ENCODE measurements at places on chromosomes 2 and 18.

DNA sequence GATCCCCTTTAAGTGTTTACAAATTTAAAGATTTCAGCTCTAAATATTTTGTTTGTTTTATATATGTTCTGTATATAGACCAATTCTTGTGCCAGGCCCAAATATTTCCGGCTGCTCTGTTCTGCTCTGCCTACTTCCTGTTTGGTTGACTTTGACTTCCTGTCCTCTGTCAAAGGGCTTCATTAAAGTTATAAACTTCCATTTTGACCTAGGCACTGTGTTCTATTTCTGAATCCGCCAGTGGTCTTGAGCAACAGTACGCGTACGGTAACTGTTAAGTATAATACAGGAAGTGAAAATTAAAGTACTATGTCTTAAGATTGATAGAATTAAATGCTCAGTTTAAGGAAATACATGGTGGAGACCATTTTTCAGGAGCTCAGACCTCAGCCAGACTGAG is 13.5 kb upstream of the REL start:
- no peak for DNase-seq

- DNase-seq = no peak
Observed at GRCh38 chr2:105541189-105542050, 142.6 kb upstream of the FHL2 start.

GRCh38 chr18:6605115-6605869 is 124.2 kb upstream of the ARHGAP28 start:
- DNase-seq = no peak

- DNase-seq = no peak
Observed at GRCh38 chr18:32661486-32662299, 111.1 kb downstream of the KLHL14 start.

DNA sequence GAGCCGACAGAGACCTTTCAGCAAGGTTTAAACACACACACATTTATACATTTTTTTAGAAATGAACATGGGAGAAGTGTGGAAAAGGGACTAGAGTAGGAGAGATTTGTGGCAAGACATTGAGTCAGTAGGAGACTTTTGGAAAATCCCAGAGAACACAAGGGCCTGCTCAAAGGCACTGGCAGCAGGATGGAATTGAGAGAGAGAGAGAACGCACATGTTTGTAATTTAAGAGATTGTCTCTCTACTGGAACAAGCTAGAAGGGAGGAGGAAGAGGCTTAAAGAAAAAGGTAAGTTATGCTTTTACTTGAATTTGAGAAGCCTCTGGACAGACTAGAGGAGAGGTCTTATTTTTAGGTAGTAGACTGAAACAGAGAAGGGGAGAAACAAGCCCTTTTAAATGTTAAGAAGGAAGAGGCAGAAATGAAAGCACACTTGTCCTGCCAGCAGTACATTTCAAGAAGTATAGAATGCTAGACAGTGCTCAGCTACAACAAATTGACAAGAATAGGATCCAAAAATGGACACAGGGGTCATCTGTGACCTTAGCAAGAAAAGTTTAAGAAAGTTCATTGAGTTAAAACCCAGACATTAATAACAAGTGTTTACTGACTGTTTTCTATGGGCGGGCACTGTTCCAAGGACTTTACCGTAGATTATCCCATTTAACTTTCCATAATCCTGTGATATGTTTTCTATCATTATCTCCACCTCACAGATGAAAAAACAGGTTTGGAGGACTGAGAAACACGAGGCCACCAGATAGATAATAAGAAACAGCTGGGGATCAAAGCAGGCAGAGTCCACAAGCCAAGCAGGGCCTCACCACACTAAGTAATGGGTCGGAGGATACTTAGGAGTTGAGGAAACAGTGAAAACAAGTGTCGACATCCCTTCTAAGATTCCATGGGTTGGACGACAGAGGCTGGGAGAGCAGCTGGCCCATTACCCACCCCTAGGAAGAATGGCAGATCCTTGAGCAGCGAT is 306.5 kb upstream of the NRP2 start:
- DNase-seq = no peak

DNA sequence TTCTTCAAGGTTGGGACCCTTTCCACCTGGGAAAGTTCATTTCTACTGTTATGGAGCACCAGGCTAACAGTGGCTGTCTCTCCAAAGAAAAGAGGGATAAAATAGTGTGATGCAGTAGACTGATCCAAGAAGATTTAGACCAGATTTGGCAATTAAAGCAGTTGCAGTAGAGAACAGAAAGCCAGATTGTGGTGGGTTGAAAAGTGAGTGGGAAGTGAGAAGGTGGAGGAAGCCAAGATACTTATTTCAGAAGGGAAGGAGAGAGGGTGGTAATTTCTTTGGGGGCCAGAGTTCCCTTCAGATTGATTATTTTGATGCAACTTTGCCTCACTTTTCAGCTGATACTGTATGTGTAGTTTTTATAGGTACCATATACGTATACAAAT is 8.0 kb downstream of the MYL12B start:
- no peak for DNase-seq

All from left forelimb (tissue), 1 donor.